Urinary bladder (tissue), 4 donors: ENCODE measurements at places on chromosomes 2 and 18.

DNA sequence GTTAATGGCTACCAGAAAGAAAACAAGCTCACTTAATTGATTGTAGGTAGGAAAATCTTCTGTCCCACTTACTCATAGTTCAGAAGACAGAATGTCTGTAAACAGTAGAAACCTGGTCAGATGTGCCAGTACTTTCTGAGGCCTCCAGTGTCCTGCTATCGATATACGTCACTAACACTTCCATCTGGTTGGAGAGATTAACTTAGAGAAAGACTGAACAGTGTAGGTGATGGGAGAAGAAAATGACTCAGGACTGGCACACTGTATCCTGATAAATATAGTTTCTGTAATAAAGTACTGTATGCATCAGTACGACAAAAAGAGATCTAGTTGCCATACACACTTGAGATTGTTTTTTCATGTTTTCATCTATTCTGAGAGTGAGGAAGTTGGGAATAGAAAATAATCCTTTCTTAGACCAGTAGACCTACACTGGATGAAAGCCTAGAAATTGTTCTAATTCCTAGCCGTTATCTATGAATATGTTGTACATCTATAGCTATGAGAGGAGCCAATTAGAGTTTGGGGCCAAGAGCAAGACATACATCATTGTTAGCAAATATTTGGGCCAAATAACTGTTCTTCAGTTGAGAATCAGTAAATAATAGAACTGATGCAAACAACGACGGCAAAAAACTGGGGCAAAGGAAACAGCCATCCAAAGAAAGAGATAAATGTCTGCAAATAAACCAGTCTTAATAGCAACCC, 105.9 kb downstream of the NAT8 start:
- peak; percentile 2 for DNase-seq

- DNase-seq = no peak
Measured at GRCh38 chr2:218925434-218925833, 34.0 kb upstream of the CDK5R2 start.

DNA sequence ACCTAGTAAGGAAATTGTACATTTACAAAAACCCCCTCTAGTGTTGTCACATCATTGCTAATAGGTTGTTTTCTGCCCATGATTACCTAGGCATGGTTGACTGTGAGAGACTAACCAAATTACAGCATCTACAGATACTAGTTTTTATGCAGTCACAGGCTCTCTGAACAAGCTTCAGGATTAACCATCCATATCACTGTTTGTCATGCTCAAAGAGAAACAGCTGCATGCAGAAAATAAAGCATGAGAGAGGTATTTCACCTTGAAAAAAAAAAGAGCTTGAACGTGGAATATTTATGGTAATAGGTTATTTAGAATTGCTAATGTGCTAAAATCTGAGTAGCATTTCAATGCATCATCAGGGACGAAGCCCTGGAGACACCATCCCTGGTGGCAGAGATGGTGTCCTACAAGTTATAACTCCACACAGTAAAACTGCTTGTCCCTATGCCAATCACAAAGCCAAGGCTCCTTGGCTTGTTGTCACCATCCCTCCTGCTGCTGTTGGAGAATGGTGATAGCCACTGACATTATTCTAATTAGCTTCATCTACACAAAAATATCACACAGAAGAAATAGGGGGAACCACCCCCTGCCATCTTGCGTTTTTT, 5.4 kb downstream of the NEB start:
- DNase-seq = no peak

DNA sequence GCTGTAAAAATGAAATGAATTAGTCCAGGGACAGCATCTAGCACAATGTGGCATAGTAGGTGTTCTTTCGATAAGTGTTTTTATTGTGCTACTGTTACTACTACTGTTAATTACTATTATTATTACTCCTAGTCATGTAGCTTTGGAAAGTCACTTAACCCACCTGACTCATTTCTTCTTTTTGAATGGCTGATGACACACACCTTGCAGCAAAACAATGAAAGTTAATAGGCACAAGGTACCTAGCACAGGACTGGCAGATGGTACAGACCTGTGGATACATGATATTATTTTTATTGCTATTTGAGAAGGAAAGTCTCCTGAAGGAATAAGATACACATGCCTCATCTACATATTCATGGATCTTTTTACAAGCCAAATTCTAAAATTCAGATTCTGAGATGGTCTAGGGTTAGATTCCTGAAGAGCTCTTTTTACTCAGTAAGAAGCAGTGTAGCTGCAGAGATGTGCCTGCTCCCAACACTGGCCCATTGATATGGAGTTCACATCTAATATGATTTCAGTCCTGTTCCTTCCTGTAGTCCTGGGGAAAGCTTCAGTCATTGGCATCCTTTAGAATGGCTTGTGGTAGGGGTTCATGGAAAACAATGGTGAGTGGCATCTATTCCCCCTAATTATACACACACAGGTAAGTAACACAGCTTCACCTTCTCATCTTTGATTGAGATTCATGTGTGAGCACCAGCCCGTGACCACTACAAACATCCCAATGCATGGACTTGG, 7.9 kb upstream of the ERMN start:
- DNase-seq = no peak

DNA sequence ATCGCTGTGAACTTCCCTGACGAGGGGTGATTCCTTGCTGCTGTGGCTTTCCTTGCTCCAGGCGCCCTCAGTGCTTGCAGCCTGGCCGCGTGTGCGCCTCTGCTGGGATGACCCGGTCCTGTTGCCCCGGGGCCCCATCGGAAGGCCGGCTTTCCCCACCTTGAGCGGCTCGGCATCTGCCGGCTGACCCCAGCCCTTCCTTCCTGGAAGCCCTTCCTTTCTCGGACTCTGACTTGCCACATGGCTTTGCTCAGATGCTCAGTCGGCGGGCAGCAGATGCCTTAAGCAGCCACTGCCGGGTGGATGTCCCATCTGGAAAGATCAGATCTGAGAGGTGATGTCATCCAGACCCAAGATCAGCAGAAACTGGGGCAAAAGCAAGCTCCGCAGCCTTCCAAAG, 100.5 kb upstream of the ODC1 start:
- DNase-seq = no peak

DNA sequence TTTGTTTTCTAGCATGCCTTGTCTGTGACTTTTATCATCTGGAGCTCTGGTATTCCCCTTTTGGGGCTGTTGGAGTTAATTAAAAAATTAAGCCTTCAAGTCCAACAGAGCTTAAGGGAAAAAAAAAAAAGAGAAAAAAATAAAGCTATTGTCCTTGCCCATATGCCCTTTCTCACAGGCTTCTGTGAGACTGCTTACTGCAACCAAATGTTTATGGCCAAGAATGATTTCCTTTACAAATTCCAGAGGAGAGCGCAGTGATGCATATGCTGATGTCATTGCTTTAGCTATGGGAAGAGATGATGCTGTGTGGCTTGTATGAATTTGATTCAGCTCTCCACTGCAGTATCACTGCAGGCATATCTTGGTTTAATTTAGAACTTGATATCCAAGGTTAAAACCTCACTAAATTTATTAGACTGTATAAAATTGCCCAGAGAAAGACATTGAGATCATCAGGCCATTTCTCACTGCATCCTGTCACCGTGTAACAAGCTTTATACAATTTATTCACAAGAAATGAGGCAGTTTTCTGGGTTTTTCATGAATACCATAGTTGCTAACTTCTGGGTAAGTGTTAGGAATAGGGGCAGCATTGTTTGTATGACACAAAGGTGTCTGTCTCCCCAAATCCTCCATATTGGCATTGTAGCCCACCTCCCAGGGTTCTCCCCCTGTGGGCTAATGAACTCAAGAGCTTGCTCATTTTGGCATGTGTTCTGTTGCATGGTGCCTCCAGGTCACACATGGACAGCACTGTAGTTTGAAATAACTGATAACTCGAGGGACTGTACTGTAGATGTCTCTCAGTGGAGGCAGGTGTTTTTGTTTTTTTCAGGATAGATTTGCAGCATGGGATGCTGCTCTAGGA, 85.0 kb downstream of the TANC1 start:
- DNase-seq = no peak

- DNase-seq = no peak
Measured at GRCh38 chr2:144996225-144996795, 476.4 kb upstream of the ZEB2 start.

- no peak for DNase-seq
Measured at GRCh38 chr2:241863536-241863954, 4.9 kb upstream of the PDCD1 start.

DNA sequence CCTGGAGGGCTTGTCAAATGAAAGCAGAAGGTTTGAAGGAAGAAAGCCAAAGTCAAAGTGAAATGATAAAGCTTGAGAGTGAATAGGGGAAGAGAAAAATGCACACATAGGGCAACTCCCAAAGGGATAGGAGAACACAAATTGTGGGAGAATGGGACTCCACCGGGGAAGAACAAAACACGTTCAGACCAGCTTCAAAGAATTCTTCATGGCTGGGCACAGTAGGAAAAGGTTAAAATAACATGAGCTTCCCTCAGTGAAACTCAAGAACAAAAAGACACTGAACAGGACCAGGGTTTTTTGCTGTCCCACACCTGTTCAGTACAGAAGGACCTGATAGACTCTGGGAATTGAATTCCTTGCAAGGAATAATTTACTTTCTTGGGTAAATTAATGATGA, 123.1 kb upstream of the NCKAP5 start:
- no peak for DNase-seq

DNA sequence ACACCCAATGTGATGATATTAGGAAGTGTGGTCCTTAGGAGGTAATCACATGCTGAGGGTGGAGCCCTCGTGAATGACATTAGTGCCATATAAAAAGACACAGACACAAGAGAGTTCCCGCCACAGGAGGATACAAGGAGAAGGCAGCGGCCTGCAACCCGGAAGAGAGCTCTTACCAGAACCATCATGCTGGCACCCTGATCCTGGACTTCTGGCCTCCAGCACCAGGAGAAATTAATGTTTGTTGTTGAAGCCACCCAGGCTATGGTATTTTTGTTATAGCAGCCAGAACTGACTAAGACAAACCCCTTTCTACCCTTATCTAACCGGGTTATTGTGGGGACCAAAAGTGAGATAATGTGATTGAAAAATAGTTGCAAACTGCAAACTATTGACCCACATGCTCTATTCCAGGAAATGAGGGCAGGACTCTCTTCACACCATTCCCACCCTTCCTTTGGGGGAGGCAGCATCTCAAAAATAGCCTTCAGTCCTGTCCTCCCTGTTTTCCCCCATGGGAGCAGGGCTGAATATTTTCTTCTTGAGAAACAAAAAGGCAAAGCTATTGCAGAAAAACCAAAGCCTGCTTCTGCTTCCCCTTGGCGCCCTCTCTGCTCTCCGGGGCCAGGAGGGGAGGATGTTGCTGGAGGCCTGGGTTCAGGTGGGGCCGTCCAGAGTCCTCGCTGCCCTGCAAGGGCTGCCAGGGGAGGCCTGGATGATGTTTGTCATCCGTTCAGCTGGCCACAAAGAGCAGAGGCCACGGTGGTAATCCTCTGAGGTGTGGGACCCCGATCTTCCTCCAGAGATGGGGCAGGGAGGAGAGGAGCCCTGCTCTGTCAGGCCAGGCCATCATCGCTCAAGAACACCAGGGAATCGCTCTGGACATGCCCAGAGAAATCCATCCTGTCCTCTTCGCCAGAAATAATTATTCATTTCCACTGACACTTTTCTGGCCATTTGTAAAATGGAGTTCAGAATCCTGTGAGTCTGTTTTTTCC, 73.8 kb upstream of the HAAO start:
- DNase-seq = no peak

- DNase-seq = no peak
Measured at GRCh38 chr2:6917761-6918421, 679 bp downstream of the RNF144A start.

DNA sequence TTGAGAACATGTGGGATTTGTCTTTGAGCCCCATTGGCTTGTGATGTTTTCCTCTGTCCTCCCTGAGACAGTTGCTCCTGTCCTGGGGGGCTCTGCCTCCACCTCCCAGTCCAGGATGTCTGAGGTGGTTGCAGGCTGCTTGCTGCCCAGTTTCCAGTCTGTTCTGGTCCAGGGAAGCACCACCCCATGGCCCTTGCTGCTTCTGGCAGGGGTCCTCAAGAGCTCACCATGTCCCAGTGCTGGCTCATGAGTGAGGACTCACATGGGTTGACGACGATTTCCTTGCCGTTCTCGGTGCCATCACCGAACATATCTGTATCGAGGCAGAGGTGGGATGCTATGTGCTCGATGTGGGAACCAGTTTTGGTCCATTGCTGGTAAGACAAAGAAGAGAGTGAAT, 103.4 kb upstream of the CAPN13 start:
- no peak for DNase-seq

- DNase-seq = no peak
Measured at GRCh38 chr18:36580266-36580665, 248.5 kb downstream of the TPGS2 start.

DNA sequence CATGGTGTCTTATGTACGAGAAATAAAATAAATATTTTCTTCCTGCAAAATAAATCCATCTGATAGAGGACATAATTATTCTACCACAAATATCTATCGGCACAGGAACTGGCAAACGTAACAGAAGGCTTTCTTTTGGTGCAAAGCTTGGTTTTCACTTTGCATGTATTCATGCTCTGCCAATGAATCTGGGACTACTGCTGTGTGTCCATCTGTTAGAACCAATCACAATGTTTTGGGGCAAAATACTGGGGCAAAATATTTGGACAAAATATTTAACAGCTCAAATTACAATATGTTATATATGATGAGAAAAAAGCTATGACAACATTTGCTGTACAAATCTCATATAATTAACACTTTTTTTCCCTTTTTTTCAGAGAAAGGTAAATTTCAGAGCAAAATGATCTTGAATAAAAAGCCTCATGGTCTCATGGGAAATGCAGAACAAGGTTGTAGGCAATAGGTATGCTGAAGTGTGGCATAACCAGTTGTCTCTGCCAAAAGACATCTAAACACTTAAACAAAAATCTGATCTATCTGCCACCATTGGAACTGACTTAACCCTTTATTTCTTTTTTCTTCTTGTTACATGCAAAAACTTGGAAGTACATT, 923.2 kb downstream of the CPS1 start:
- DNase-seq = no peak

GRCh38 chr2:24820598-24821432, 27.6 kb downstream of the CENPO start:
- DNase-seq = no peak

DNA sequence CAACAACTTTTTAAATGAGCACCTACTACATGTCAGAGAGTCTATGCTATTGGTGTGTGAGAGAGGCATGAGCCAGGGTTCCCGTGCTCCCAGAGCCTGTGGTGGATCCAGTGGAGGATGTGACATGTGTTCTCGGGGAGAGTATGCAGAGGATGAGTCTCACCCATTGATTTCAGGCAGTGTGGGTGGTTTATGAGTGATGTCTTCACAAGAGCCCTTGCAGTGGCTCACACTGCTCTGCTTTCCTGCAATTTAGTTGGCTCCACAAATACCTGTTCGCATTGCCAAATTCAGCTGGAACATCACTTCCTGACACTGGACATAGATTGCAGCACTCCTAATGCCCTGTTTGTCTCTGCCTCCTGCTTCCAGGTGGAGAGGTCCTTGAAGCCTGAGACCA, 243.6 kb upstream of the CXCR4 start:
- DNase-seq = no peak

DNA sequence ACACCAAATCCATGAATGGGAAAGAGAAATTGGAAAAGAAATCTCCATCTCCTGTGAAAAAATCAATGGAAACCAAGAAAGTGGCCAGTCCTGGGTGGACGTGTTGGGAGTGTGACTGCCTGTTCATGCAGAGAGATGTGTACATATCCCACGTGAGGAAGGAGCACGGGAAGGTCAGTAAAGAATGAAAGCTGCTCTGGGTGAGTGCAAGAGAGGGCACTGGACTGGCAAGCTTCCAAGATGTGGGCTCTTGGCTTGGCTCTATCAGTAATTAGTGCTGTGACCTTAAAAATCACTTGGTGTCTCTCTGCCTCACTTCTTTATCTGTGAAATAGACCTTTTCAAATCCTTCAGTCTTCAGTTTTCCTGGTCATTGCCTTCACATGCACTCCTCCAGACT, 89.0 kb downstream of the ZNF532 start:
- DNase-seq = no peak
